ENCODE measurements at places on chromosomes 7 and 10.
A peak's percentile ranks its signal among the peaks of the same experiment; 100 is the strongest.

DNA sequence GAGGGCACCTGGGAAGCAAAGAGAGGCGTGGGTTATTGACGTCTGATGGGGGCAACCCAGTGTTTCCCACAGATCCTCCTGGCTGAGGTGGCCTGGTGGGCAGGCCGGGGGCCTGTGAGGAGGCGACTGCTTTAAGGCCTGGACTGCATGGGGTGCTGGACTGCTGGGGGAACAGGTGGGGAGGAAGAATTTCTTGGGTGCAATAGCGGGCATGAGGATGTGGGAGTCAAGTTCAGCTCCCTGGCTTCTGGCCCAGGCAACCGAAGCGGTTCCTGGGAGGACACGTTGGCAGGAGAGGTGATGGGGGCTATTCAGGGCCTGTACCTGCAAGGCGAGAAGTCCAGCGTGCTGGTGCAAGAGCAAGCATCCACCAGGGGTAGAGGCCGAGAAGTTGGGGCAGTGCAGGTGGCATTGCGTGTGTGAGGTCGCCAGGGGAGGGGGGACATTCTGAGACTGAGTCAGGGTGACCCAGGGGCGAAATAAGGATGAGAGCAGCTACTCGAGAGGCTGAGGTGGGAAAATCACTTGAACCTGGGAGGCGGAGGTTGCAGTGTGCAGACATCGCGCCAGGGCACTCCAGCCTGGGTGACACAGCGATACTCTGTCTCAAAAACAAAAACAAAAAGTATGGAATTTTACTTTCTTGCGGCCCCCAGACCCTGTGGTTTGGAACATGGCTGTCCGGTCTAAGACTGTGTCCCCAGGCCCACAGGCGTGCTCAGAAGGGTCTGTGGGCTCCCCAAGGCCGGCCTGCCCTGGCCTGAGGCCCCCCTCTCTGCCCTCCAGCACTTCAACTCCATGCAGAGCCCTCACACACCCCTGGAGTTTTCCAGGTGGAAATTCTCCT is 53.6 kb upstream of the ELN start:
- peaks cover 13% of the 10 kb centered on the region for H3K4me1 ChIP-seq
- H3K36me3 ChIP-seq: no peaks in the 10 kb centered on the region
- H3K4me3 ChIP-seq: no peak overlapping the region

- no peaks in the 10 kb centered on the region for H3K36me3 ChIP-seq
- H3K27ac ChIP-seq: no peak overlapping the region
- H3K4me3 ChIP-seq: no peak overlapping the region
- H3K4me1 ChIP-seq: peaks cover 11% of the 10 kb centered on the region
- H3K27me3 ChIP-seq: peaks cover 4% of the 10 kb centered on the region
Observed at GRCh38 chr7:19617901-19618300, 90.9 kb downstream of the POLR1F start.

DNA sequence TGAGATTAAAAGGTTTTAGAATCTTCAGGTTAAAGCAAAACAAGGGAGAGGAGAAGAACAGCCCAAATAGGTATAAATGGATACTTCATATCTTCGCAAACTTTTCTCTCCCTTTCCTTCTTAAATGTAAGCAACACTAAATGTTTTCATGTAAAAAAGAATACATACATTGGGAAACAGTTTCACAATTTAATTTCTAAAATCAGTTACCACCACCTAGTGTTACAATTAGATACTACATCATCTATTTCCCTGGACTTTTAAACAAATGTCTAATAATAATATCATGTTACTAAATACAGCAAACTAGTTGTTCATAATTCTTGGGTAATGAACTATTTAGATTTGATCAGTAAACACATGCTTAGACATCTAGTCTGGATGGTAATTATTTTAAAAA is 35.8 kb downstream of the MINDY3 start:
- H3K36me3 ChIP-seq: peaks cover 20% of the 10 kb centered on the region
- no peak for DNase-seq
- no peak overlapping the region for H3K4me3 ChIP-seq
- peaks cover 5% of the 10 kb centered on the region for H3K4me1 ChIP-seq
- no peaks in the 10 kb centered on the region for H3K27me3 ChIP-seq
- H3K27ac ChIP-seq: no peak overlapping the region

GRCh38 chr7:100007887-100008286 is 7.5 kb upstream of the ZKSCAN1 start:
- H3K4me1 ChIP-seq: no peaks in the 10 kb centered on the region
- no peaks in the 10 kb centered on the region for H3K36me3 ChIP-seq
- H3K27ac ChIP-seq: no peak overlapping the region
- no peak overlapping the region for H3K4me3 ChIP-seq
- peaks cover 7% of the 10 kb centered on the region for H3K27me3 ChIP-seq

- H3K4me3 ChIP-seq: no peak overlapping the region
- no peak overlapping the region for H3K27ac ChIP-seq
- no peaks in the 10 kb centered on the region for H3K36me3 ChIP-seq
- no peak for DNase-seq
- H3K4me1 ChIP-seq: peaks cover 7% of the 10 kb centered on the region
- H3K27me3 ChIP-seq: no peaks in the 10 kb centered on the region
Observed at GRCh38 chr10:31204090-31204489, 114.9 kb upstream of the ZEB1 start.

GRCh38 chr7:80307227-80307856 is 172.7 kb downstream of the GNAI1 start:
- peaks cover 30% of the 10 kb centered on the region for H3K4me1 ChIP-seq
- no peak for DNase-seq
- peak overlapping the region; percentile 77 for H3K27ac ChIP-seq
- H3K27me3 ChIP-seq: no peaks in the 10 kb centered on the region
- no peaks in the 10 kb centered on the region for H3K36me3 ChIP-seq

GRCh38 chr7:134710854-134711624 is 64.4 kb downstream of the BPGM start:
- H3K36me3 ChIP-seq: no peaks in the 10 kb centered on the region
- H3K4me3 ChIP-seq: no peak overlapping the region
- no peaks in the 10 kb centered on the region for H3K27me3 ChIP-seq

- no peak for DNase-seq
- H3K4me1 ChIP-seq: peaks cover 15% of the 10 kb centered on the region
- H3K36me3 ChIP-seq: peaks cover 16% of the 10 kb centered on the region
Observed at GRCh38 chr10:72234560-72235095, 18.6 kb upstream of the ASCC1 start.

DNA sequence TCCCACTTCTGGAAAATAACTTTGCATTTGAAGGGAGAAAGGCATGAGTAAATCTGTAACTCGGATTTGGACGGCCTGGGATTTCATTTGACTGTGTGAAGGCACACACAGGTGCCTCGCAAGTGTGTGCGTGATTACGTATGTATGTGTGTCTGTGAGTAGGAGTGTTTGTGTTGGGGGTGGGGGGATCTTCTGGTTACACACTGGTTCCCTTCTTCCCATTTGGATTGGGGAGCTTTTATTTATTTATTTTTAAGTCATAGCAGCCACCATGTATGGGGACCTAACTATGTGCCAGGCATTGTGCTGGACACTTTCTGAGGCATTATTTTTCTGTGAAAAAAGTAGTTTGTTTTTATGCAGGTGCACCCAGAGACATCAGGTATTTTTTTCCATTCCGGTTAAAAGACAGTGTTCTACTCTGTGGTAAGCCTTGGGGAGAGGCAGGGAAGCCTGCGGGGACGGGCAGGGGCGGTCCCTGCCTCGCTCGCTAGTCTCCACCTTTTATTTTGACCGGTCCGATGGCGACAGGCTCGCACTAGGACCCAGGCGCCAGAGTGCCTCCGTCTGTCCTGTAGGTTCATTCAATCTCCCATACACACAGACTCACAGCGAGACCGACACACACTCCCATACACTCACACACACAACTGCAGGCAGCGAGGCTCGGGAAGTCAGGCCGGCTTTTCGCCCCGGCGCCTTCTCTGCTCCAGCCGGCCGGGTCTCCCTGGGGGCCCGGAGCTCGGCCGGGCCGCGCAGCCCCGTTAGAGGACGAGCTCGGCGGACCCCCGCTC is at the start of gene MXI1:
Gene MXI1, plus strand, starts transcription at position 595 of the 794 bp plus-strand sequence. CDS start 204 bp downstream, outside the sequence.
- DNase-seq: no peak
- H3K27me3 ChIP-seq: no peaks in the 10 kb centered on the region
- H3K4me3 ChIP-seq: peak within 1 kb of the TSS; percentile 94

- H3K27ac ChIP-seq: no peak overlapping the region
- H3K4me1 ChIP-seq: no peaks in the 10 kb centered on the region
- H3K27me3 ChIP-seq: peaks cover 2% of the 10 kb centered on the region
- no peak for DNase-seq
Observed at GRCh38 chr7:6559896-6560295, 8.6 kb upstream of the GRID2IP start.

DNA sequence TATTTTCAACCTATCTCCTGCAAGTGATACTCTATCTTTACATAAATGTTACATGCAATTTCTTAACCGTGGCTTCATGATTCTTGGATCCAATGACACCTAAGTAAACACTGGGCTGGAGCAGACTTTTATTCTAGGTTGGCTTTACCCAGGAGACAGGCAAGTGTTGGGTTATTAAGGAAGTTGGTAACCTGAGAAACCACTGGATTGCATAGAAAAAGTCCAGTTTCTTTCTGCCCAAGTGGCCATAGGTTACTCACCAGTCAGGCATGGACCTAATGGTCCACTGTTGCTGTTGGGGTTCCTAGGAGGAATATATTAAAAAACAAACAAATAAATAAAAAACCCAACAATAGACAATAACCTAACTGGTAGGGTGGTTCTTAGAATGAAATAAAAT is 112.8 kb downstream of the SEMA3D start:
- H3K27ac ChIP-seq: no peak overlapping the region
- no peaks in the 10 kb centered on the region for H3K36me3 ChIP-seq
- DNase-seq: no peak
- H3K27me3 ChIP-seq: no peaks in the 10 kb centered on the region

DNA sequence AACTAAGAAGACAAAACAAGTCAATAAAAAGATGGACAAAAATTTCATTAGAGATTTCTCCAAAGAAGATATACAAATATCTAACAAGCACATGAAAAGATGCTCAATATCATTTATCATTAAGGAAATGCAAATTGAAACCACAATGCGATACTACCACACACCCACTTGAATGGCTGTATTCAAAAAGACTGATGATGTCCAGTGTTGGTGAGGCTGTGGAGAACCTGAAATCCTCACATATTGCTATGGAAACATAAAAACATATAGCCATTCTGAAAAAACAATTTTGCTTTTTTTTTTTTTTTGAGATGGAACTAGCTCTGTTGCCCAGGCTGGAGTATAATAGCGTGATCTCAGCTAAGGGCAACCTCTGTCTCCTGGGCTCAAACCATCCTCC is 124.1 kb upstream of the LAMB4 start:
- no peak overlapping the region for H3K4me3 ChIP-seq
- no peak for DNase-seq
- H3K36me3 ChIP-seq: no peaks in the 10 kb centered on the region
- no peak overlapping the region for H3K27ac ChIP-seq
- no peaks in the 10 kb centered on the region for H3K27me3 ChIP-seq

DNA sequence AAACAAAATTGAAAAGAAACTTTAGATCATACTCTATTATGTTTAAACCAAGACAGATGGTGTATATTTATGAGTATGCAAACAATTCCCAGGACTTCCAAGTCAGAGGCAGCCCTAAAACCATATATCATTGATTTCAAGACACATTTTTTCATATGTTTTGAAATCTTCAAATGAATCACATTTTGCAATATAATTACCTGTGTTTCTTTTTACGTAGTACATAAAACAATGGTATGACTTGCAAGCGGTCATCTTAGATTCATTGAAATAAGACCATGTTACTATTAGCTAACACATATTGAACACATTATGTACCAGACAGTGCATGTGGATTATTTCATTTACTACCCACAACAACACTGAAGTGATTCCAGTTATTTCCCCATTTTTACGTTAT is 14.9 kb downstream of the SMURF1 start:
- H3K27me3 ChIP-seq: no peaks in the 10 kb centered on the region
- H3K4me1 ChIP-seq: peaks cover 60% of the 10 kb centered on the region
- H3K27ac ChIP-seq: no peak overlapping the region
- H3K36me3 ChIP-seq: no peaks in the 10 kb centered on the region
- no peak for DNase-seq

DNA sequence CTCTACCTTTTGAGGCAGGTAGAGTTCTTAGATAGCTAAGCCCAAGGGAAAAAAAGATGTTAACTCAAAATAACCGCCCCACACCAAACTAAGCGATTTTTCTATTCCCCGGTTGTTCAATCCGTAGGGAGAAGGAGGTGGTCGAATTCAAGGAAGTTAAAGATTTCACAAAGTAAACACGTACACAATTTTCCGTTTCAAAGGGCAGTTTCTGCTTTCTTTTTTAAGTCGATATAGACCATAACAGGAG is 842 bp downstream of the KBTBD2 start:
- H3K27ac ChIP-seq: peak overlapping the region; percentile 99
- no peak for DNase-seq
- H3K36me3 ChIP-seq: no peaks in the 10 kb centered on the region
- H3K4me3 ChIP-seq: peak overlapping the region; percentile 89
- H3K27me3 ChIP-seq: no peaks in the 10 kb centered on the region

DNA sequence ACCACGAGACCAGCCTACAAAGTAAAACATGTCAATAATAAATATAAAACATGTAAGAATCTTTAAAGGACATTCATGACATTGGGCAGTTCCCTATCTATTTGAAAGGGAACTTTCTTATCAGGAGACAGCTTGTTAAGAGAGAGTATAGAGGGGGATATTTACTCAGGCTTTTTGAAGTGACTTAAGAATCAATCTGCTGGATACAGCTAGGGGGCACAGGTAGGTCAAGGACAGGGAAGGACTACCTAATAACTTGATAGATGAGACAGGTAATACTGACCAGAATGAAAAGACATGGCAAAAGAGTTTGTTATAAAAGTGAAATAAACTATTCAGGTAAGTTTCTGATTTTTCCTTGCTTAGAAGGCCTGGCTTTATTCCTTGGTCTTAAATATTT is 21.8 kb upstream of the LRRD1 start:
- H3K4me1 ChIP-seq: no peaks in the 10 kb centered on the region
- H3K36me3 ChIP-seq: peaks cover 31% of the 10 kb centered on the region
- no peak for DNase-seq

- H3K36me3 ChIP-seq: peaks cover 3% of the 10 kb centered on the region
- no peak overlapping the region for H3K4me3 ChIP-seq
- no peaks in the 10 kb centered on the region for H3K4me1 ChIP-seq
- DNase-seq: no peak
Observed at GRCh38 chr10:78188446-78188845, 154.8 kb downstream of the RPS24 start.

DNA sequence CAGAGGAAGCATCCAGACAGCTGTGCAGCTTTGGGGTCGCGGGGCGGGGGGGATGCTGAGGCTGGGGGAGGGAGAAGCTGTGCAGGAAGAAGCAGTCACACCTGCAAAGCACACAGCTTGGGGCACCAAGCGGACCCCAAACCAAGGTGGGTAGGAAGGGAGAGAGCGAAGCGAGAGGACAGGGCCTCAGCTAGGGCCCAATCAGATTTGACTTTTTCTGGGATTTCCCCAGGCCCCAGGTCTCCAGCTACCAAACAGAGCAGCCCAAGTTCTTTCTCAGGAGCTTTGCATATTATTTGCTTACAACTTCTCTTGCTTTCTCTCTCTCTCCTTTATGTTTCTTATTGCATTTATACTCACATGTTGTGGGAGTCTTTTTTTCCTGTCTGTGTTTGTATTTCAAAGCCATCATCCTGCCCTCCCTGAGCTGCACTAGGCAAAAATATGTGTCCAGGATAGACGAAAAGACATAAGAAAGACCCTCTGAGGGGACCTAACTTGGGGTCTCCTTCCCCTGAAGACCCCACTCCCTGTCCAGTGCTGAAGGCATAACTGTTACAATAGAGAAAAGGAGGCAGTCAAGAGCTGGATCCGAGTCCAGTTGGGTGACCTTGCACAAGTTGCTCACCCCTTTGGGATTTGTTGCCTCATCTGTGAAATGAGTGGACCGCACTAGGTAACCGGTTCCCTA is 50.6 kb upstream of the SMNDC1 start:
- peaks cover 42% of the 10 kb centered on the region for H3K4me1 ChIP-seq
- no peaks in the 10 kb centered on the region for H3K36me3 ChIP-seq
- H3K27ac ChIP-seq: no peak overlapping the region
- H3K4me3 ChIP-seq: no peak overlapping the region
